ENCODE measurements at places on chromosomes 6 and 20.
A peak's percentile ranks its signal among the peaks of the same experiment; 100 is the strongest.

GRCh38 chr6:80489911-80490635 is 383.6 kb downstream of the BCKDHB start:
- DNase-seq: no peak

DNA sequence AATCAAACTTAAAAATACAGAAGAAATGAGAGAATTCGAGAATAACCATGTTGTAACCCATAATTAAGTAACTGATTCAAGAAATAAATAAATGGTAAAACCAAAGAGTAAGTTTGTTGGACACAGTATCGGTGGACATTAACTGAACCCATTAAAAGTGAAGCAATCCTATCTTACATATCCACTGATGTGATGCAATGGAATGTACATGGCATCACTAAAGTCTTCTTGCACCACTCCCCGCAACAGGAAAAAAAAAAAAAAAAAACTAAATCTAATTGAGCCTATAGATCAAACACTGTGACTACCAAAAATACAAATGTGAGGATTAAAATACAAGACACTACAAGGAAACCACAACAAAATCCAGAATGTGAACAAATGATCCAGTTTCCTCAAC is 7.9 kb downstream of the SNX14 start:
- DNase-seq: no peak

DNA sequence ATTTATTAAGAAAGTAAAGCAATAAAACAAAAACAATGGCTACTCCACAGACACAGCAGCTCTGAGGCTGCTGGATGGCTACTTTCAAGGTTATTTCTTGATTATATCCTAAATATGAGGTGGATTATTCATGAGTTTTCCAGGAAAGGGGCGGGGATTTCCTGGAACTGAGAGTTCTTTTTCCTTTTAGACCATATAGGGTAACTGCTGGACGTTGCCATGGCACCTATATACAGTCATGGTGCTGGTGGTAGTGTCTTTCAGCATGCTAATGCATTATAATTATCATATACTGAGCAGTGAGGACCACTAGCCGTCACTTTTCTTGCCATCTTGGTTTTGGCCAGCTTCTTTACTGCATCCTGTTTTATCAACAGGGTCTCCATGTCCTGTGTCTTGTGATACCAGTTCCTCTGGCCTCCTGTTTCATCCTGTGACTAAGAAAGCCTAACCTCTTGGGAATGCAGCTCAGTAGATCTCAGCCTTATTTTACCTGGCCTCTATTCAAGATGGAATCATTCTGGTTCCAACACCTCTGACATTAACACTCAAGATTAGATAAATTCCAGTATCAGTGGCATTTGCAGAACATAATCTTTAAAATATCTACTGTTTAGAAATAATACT is 32.3 kb upstream of the TRDN start:
- DNase-seq: no peak

DNA sequence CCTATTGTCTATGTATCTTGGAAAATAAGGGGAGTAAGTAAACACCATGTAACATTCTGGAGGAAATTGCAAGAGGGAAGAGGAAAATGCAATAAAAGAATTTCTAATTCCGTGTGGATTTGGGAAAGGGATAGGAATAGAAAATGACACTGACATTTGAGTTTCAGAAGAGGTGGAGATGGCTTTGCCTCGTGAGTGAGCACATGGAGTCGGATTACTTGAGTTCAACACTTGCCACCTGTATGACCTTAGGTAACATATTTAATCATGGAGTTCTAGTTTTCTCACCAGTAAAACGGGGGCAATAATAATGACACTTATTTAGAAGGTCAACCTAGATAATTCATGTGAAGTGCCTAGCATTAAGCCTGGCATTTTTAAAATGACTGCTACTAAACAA is 10.8 kb upstream of the PBOV1 start:
- DNase-seq: no peak

DNA sequence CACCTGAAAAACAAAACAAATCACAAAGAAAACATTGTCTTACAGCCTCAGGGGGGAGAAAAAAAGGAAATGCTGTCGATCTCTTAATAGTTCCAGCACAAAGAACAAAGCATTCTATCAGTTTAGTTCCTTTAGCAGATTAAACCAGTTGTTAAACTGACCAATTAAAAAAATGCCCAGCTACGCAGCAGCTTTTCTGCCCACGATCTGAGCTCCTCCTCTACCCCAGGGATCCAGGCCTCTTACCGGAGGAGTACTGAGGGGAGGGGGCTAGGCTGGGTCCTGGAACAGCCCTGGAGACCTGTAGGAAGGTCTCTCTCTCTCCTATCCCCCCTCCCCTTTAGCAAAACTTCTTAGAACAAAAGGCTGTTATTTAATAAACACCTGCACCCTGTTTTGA is 13.4 kb downstream of the PTK7 start:
- no peak for DNase-seq

- DNase-seq: no peak
Observed at GRCh38 chr6:31586599-31587281, 663 bp downstream of the LST1 start.

DNA sequence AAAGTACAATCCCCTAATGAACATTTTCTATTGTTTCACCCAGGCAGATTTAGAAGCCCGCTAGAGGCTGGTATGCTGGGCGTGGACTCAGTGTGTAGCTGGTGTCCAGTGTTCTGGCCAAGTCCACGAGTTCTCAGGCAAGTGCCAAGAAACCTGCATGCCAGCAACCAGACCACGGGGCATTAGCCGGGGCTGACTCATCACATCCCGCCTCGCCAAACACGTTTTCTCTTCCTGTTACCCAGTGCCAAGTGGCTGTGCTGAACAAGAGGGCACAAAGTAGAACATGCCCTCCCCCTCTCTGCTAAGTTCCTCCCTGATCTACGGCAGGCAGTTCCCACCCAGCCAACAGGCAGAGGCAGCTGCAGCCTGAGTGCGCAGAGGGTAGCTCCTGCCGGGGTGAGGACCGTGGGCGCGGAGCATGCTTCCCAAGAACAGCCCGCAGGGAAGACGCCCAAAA is 29.6 kb downstream of the RAMACL start:
- peak; percentile 70 for DNase-seq

DNA sequence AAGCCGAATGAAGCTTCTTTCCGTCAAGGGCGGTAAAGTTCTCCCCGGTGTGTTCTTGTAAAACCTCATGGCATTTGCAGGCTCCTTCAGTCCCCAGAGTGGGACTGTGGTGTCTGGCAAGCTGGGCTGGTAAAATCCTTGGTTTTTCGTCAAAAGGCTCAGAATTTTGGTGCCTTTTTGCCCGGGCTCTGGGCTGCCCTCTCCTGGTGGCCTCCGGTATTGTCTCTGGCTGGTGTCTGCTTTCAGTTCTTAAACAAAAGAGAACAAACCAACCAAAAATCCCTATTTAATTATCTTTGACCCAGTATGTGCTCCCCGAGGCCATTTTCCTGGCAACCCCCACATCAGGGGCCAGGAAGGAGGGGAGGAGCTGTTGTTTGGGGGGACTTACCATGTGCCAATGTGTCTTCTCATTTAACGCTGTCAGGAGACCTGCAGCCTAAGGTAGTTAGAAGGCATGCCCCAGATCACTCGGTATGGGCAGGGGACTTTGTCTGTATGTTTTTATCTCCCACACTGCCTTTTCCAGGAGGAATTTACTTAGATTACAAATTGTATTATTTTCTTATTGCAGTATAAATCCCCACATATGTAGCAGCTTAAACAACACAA is 11.1 kb downstream of the CDH4 start:
- peak; percentile 68 for DNase-seq

DNA sequence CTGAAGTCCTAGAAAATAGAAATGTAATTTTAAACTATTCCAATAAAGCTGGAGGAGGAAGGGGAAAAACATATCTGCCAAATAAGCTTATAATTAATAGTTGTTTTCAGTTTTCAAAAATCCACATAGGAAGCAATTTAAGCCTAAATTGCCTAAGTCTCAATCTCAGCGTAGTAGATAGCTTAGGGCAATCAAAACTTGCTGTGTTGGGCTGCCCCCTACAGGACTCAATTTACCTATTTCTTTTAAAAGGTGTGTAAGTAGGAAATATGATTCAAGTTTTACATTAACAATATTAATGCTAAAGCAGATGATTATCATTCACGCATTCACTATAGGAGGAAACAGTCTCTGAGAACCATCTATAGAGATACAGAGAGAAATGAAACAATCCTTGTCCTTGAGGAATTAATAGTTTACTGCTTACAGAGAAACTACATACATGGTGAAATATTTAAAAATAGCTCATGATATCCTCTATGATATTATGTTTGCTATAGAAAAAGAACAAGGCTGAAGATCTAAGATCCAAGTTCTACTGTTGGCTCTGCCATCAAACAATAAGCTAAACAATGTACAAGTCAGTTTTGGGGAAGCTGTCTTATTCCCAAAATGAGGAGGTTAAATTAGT is 102.1 kb downstream of the ATG5 start:
- no peak for DNase-seq

GRCh38 chr6:9272671-9273070 is 837.3 kb upstream of the SLC35B3 start:
- DNase-seq: no peak

- no peak for DNase-seq
Observed at GRCh38 chr6:53701333-53702218, 36.0 kb upstream of the KLHL31 start.

GRCh38 chr20:19881080-19881840 is 123.2 kb downstream of the RIN2 start:
- no peak for DNase-seq

GRCh38 chr6:14824484-14825275 is 421.2 kb upstream of the JARID2 start:
- DNase-seq: no peak

DNA sequence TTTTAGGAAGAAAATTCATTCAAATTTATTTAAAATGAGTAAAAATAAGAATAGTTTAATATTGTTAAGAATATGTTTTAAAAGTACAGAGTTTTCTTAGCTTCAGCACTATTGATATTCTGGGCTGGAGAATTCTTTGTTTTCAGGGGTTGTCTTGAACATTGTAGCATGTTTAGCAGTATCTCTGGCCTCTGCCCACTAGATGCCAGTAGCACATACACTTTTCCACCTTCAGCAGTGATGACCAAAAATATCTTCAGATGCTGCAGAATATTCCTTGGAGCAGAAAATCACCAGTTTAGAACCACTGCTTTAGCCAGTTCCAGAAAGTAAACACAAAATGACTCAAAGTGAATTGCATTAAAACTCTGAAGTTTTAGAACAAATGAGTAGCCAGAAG is 19.4 kb upstream of the SDHAF4 start:
- DNase-seq: no peak

DNA sequence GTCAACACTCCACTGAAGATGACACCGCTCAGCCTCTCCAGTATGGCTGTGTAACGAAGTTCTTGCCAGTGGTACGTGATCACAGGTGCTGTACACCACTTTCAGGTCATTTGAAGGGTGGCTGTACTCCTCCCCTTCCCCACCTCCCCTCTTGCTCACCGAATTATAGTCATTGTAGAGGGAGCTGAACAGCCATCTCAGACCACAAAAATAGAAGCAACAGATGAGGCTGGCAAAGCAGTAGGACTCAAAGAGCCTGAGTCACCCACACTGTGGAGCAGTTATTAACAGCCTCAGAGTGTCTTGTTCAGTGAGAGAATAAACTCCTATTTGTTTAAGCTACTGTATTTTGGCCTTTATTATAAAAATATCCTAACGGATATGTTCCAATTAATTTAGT is 192.5 kb upstream of the MCHR2 start:
- DNase-seq: no peak

DNA sequence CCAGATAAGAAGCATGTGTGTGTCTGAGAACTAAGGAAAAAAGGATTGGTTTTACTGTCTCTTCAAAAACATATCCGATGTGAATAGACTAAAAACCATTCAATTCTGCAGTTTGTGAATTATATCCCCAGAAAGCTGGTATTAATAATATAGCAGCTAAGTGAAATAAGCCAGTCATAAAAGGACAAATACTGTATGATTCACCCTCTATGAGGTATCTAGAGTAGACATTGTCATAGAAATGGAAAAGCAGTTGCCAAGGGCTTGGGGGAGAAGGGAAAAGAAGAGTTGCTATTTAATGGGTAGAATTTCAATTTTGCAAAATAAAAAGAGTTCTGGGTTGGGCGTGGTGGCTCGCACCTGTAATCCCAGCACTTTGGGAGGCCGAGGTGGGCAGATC is 137.5 kb downstream of the ATXN1 start:
- DNase-seq: no peak

GRCh38 chr20:45352729-45353128 is 4.5 kb upstream of the SDC4 start:
- DNase-seq: no peak

DNA sequence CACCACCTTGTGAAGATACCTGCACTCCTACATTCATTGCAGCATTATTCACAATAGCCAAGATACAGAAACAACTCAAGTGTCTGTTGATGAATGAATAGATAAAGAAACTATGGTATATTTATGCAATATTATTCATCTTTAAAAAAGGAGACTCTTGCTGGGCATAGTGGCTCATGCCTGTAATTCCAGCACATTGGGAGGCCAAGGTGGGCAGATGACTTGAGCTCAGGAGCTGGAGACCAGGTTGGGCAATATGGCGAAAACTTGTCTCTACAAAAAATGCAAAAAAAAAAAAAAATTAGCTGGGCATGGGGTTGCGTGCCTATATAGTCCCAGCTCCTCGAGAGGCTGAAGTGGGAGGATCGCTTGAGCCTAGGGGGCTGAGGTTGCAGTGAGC is 119.8 kb downstream of the GJA1 start:
- DNase-seq: no peak

GRCh38 chr6:88815491-88815890 is 147.9 kb downstream of the RNGTT start:
- no peak for DNase-seq

DNA sequence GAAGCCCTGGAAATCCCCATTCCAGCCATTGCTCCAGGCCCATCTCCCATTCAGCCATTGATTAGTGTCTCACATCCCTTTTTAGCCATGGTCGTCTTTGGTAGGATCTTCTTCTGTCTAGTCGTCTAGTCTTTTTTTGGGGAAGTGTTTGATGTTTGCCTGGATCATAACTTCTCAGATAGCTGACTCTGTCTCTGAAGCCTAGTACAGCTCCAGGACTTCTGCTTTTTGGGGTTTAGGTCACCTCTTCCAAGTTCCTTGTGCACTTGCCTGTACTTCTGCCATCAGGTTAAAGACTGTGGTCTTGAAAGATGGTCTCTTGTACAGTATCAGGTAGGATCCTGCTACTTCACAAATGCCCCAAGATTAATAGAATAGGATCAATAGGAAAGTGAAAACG is 553.5 kb downstream of the PKHD1 start:
- DNase-seq: no peak

Data from islet precursor cell (in vitro differentiated cells).